Caki2 (cell line): ENCODE measurements at places on chromosomes 7 and 10.

GRCh38 chr7:155803418-155804376, 8.6 kb downstream of the SHH start:
- DNase-seq = no peak

DNA sequence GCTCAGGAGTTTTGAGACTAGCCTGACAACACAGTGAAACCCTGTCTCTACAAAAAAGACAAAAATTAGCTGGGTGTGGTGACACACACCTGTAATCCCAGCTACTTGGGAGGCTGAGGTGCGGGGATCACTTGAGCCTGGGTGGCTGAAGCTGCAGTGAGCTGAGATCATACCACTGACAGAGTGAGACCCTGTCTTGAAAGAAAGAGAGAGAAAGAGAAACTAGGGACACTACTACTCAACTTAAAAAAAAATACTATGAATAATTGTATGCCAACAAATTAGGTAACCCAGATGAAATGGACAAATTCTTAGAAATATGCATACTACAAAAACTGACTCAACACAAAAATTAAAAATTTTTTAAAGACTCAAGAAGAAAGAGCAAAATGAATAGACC, 28.5 kb downstream of the SMURF1 start:
- no peak for DNase-seq

- peak; percentile 54 for DNase-seq
These were observed 425.4 kb downstream of the RPS24 start for GRCh38 chr10:78458983-78459638.

GRCh38 chr7:28815928-28816373, 142.2 kb downstream of the TRIL start:
- DNase-seq = no peak

GRCh38 chr10:67723601-67724000, 27.6 kb upstream of the CTNNA3 start:
- DNase-seq = no peak

DNA sequence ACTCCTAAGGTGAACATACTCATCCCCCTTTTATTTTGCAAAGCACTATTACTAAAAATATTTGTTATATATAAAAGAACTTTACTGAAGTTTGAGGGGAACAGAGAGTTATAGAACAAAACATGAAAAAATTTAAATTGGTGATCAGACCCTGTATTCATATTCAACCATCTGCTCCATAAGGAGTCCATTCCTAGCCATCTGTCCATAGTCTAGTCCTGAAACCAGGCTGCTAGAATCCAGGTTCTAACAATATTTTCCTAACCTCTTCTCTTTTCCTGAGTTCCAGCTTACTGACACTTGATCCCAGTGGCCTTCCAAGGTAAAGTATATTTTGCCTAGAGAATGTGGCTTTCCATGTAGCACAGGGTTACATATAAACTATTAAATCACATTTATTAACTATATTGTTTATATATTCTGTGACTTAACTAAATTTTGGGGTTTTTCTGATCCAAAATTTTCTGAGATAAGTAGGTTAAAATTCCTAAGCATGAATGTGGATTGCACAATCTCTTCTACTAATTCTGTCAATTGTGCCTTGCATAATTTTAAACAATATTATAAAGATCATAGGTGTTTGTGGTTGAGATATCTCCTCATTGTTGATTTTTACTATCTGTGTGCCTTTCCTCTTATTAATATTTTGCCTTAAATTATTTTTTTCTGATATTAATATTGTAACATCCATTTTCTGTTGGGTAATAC, 137.6 kb upstream of the MAGI2 start:
- no peak for DNase-seq

- DNase-seq = no peak
These were observed 47.8 kb downstream of the SLC35G1 start for GRCh38 chr10:93941606-93942005.

DNA sequence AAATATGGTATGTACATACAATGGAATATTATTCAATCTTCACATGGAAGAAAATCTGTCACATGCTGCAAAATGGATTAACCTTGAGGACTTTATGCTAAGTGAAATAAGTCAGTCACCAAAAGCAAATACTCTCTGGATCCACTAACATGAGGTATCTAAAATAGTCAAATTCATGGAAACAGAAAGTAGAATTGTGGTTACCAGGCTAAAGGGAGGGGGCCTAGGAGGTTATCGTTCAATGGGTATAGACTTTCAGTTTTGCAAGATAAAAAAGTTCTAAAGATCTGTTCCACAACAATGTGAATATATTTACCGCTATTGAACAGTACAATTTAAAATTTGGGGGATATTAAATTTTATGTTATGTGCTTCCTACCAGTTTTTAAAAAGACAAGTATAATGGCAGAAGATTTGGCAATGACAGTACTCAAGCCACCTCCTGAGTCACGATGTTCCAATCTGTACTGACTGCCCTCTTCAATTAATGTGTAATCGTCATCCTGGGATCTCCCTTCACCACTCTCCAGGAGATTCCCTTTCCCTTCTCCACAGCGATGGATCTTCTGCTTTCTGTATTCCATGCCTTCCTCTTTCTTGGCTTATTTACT, 32.3 kb upstream of the IL6 start:
- DNase-seq = no peak

GRCh38 chr7:20785157-20786048, 1.3 kb downstream of the SP8 start:
- peak; percentile 69 for DNase-seq

- DNase-seq = no peak
These were observed 9.5 kb downstream of the PLXDC2 start for GRCh38 chr10:19825700-19826099.

DNA sequence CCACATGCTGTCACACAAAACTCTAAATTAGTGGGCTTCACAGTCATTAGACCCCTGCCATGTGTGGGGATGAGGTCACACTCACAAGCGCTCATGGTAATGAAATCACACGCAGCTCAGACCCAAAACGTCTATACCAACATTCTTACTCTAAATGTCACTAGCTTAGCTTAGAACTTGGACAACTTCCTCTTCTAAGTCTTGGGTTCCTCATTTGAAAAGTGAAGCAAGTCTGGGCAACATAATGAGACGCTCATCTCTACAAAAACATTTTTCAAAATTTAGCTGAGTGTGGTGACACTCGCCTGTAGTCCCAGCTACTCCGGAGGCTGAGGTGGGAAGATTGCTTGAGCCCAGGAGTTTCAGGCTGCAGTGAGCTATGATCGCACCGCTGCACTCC, 92.7 kb upstream of the MACROH2A2 start:
- no peak for DNase-seq

GRCh38 chr10:28632584-28632945, 44.8 kb upstream of the BAMBI start:
- DNase-seq = no peak

DNA sequence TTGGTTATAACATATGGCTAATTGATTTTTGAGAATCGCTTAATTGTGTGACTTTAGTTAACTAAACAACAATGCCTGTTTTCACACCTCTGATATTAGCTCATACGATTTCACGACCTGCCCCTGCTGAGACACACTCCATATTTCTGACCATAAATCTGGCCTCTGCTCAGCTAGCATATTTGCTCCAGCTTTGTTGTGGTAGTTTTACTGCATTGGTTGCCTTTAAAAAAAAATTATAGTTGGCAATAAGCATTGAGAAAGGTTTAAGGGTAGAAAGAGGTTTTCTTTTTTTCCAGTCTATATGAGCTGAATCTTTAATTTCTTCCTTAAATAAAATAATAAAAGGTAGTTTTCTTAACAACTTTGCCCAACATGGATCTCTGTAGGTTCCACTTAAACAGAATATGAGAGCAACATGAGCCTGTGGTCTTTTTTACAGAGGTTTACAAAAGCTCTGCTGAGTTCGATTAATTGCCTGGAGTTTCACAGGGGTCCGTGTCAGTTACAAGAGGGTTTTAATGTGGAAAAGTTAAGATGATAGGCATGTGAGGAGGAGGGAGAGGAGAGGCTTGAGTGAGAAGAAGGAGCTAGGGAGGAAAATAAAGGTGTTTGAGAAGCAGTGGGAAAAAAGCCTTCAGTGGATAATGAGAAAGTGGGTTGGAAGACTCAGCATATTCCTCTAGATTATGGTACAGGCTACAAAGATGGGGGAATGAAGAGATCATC, 318.2 kb downstream of the CXCL12 start:
- no peak for DNase-seq

- no peak for DNase-seq
These were observed 15.1 kb downstream of the ADAM12 start for GRCh38 chr10:126373147-126373546.

- no peak for DNase-seq
These were observed 154.1 kb downstream of the LHFPL3 start for GRCh38 chr7:104482362-104483037.

- no peak for DNase-seq
These were observed 129.8 kb downstream of the EGFR start for GRCh38 chr7:55148571-55148970.

- DNase-seq = no peak
These were observed 248.1 kb downstream of the ABCA13 start for GRCh38 chr7:48419401-48419800.

GRCh38 chr10:110041479-110041829, 33.7 kb downstream of the ADD3 start:
- DNase-seq = no peak

GRCh38 chr7:75599244-75599781, 107.2 kb downstream of the SPDYE5 start:
- no peak for DNase-seq

DNA sequence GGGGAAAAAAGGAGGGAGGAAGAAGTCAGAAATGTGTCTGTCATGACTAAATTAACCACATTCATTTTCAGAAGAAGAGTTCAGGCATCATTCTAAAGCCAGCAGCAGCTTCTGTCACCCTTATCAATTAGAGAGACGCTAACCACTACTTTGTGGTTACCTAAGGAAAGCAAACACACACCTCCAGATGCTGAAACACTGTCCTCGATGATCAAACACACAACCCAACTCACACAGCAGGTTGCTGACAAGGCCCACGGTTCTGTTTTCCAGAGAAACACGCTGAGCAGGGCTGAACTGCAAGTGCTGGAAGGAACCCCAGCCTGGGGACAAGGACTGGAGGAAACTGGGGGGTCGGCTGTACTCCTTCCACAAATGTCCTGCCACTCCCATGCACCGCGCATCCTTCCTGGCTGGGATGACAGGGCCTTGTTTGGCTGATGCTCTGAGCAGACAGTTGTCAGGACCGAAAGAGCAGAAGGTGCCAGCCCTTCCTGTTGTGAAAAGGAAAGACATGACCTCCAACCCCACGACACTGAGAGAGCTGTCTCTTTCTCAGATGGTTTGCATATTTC, 36.6 kb downstream of the PRKCQ start:
- no peak for DNase-seq

DNA sequence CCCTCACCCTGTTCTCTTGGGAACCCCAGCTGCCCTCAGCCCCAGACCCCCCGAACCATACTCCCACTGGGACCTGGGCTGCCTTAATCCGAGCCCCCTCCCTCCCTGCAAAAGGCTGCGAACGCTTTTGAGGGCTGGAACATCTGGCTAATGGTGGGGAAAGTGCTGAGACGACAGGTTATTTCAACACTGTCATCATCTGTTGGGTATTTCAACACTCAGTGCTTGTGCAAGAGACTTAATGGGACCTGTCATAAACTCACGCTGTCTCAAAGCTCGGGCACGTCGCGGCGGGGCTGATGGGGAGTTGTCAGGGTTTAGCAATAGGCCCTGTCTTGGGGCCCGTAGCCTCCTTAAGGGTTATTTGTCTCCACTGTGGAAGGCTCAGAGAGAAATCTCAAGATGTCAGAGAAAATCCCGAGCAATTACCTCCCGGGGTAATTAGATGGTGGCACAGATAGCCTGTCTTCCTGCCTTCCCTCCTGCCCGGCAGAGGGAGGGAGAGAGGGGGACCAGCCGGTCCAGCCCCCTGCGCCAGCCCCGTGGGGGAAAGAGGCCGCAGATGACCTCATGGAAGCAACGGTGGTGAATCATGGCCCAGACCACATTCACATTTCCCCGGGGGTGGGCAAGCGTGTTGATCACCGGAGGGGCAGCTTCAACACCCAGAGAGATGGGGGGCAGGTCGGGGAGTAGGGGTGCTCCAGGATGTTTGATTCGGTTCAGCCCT, 88.7 kb upstream of the MYL10 start:
- no peak for DNase-seq

- no peak for DNase-seq
These were observed 16.8 kb downstream of the PDIA4 start for GRCh38 chr7:149011491-149011890.

- no peak for DNase-seq
These were observed 233.2 kb downstream of the TCERG1L start for GRCh38 chr10:131078131-131078881.

DNA sequence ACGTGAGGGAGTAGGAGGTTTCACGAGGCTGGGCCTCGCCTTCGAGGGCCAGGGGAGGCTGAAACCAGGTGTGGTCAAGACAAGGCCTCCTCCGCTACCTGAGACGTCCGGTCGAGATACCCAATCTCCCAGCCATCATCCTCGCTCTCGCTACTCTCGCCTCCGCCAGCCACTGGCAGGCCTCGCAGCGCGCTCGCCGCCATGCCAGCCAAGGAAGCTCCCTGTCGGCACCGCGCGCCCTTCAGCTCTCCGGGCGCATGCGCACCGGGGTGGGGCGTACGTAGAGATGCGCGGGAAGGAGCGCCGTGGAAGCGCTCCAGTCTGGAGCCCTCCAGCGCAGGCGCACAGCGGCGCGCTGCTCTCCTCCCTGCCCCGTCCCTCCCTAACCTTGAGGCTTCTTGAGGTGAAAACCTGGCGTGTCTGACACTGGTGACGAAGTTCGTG, at the start of gene ASZ1:
TSS of gene ASZ1 (minus strand) at position 236 of the 444 bp plus-strand sequence. CDS start at position 203, 33 bp downstream.
- no peak for DNase-seq

DNA sequence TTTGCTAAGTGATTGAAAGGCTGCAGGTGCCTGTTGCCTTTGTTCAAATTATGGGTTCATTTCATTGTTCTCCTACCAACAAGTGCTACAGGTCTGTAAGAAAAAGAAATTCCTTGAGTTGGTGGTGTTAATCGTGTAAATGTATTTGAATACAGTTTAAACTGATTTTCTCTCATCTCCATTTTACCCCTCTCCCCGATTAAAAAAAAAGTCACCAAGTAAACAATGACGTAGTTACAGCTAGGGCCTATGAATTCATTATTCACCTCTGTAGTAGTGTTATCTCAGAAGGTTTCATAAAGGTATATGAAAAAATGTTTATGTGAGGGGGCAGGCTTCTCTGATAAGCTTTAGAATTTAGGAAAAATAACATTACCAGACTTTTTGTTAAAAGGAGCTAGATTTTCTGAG, 1.1 kb downstream of the REEP3 start:
- no peak for DNase-seq

GRCh38 chr7:100174582-100174981, 2.6 kb downstream of the GPC2 start:
- no peak for DNase-seq

DNA sequence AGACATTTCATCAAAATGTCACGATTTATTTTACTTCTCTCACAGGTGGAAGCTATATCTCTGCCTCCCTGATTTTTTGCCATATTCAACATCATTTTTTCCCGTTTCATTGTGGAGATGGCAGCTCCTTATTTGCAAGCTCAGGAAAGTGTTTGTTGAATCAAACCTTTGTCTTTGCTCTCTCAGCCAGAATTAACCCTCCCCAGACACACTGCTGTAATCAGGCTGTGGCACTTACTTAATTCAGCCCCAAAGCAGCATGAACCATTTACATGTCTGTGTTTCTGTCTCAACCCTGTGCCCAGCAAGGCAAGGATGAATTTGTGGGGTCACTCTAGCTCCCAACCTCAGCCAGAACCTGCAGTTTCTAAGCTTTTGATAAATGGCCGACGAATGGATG, 397.2 kb downstream of the TCERG1L start:
- no peak for DNase-seq
